ENCODE measurements at places on chromosomes 3 and 15. TPM values are rescaled to one million over a fixed set of nuclear protein-coding genes. Genes with fewer than 3 reads are reported as not detected.

OXTR gene
- total RNA-seq = 1.8 TPM

DNA sequence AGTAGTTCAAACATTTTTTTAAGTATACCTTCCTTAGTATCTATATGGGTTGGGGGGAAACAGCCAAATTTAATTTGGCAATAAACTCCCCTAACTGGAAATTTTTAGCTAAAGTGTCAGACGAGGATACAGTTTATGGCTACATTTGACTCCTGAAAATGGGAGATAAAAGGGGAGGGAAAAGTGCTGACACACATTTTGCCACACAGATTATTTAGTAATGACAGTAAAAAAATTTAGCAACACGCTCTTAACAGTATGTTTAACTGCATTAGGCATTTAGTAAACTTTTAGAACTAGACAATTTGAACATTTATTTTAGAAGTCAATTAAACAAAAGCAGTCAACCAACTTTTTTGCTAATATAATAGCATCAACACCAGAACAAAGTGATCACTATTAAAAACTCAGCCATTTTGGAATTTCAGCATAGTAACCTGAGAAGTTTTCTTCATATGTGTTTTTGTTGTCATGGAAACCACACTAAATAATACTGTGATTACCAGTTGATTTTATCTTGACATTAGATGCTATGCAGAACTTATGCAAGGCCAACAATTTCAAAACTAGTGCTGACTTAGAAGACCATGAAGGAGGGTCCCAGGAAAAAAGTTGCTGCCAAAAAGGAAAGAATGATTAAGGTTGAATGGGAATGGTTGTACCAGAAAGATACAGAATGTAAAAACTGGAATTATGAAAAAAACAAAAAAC, 47.0 kb upstream of the TFG start:
- DNase-seq = no peak

MYO5C gene
- 102 TPM for total RNA-seq

- DNase-seq = peak; percentile 65
Observed at GRCh38 chr15:86743283-86743903, 663.7 kb downstream of the AGBL1 start.

GRCh38 chr3:164879201-164879600, 199.1 kb downstream of the SI start:
- DNase-seq = no peak

- DNase-seq = no peak
Observed at GRCh38 chr3:170437176-170437575, 18.5 kb downstream of the CLDN11 start.

DNA sequence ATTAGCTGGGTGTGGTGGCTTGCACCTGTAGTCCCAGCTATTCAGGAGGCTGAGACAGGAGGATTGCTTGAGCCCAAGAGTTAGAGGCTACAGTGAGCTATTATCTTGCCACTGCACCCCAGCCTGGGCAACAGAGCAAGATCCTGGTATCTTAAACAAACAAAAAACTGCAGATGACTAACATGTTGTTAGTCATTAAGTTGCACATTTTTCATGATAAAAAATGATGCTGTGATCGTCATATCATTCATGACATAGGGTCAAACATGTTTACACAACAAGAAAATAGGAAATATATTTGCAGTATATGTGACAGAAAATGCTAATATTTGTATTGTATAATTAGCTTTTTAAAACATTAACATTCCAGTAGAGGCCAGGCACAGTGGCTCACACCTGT, 20.2 kb upstream of the DAPK2 start:
- DNase-seq = no peak

DNA sequence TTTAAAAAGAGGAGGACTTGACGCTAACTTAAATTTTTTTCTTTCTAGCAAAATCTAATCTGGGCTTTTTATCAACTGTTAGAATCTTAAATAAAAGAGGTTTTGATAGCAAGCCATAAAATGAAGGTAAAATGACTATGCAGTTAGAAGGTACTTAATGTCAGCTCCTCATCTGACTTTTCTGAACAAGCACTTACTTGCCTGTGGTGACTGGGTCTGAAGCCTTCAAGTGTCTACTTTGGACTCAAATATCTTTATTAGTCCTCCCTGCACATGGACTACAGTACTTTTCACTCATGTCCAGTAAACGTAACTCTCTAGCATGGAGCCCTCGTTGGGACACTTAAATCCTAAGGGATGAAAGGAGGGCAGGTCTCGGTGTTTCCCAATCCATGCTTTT, 135.9 kb downstream of the P2RY1 start:
- no peak for DNase-seq

- no peak for DNase-seq
Observed at GRCh38 chr3:83953417-83954089, 1005.2 kb upstream of the CADM2 start.

AADACL2 gene
- total RNA-seq = not detected

PPP1R2 gene
- 37.4 TPM for total RNA-seq

- no peak for DNase-seq
Observed at GRCh38 chr3:71317749-71318457, 265.6 kb downstream of the FOXP1 start.

- peak; percentile 83 for DNase-seq
Observed at GRCh38 chr3:183309276-183309675, 56.2 kb downstream of the B3GNT5 start.

ATP10A gene
- 1.0 TPM for total RNA-seq

DNA sequence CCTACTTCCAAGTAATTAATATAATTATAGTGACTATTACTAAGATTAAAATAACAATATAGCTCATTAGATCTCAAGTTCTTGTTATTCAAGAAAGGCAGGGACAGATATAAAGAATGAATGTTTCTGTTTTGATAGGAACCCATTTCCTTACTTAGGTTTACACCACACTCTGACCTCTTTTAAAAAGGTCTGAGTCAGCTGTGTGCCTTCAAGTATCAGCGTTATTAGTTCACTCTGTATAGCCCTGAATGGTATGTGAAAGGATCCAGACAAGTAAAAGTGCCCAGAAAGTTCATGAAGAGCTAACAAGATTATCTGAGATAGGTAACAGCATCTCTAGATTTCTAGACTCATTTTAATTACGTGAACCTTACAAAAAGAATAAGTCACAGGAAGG, 28.9 kb downstream of the PDCD10 start:
- DNase-seq = no peak

DNA sequence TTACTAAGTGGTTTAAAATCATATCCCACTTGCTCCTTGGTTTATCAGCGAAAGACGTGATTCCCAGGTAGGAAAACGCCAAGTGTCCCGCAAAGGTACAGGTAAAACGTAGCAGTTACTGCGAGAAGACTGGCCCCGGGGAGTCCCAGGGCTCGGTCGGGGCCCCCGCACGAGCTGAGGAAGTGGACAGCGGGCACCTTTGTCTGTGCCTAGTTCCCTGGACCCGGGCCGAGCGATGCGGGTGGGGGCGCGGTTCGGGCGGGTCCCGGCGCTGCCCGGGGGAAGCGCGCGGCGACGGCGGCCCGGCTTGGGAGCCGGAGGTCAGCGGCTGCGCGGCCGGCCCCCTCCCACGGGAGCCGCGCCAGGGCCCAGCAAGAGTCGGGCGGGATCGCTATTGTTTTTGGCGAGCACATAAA, 864 bp upstream of the NEO1 start:
- DNase-seq = peak; percentile 74

- DNase-seq = no peak
Observed at GRCh38 chr15:62469874-62470688, 305.0 kb upstream of the C2CD4B start.

AGBL1 gene
- 0.24 TPM for total RNA-seq

C15orf62 gene
- total RNA-seq = 0.74 TPM

GRCh38 chr15:63349156-63349555, 32.5 kb downstream of the CA12 start:
- DNase-seq = no peak

DNA sequence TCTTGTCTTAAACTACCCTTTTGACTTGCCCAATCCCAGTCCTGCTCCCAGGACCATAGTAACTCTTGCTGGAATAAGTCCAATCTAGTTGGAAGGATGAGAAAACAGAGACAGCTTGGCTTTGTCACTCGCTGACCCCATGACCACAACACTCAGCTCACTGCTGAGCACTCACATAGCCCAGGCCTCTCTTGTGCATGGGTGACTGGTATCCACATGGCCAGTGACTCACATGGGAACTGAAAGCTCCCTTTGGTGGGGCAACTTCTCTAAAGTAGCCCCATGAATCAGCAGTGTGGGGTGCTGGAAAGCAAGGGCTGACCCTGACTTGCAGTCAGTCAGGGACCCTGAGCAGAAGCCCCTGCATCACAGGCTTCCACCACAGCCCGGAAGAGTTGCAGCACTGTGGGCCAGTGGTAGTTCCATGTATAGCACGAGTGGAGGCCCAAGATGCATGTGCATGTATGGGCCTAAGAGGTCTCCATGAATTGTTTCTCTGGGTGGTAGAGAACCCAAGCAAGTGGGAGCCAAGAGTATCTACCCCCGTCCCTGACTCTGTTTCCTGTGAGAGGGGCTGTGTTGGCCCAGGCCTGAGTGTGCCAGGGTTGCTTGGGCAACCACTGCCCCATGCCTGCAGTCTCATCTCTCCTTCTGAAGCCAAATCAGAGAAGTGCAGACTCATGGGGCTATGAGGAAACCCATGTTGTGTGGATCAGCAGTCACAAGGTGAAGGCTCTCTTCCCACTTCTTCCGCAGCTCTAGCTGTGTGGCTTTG, 62.1 kb upstream of the XCR1 start:
- peak; percentile 38 for DNase-seq

DNA sequence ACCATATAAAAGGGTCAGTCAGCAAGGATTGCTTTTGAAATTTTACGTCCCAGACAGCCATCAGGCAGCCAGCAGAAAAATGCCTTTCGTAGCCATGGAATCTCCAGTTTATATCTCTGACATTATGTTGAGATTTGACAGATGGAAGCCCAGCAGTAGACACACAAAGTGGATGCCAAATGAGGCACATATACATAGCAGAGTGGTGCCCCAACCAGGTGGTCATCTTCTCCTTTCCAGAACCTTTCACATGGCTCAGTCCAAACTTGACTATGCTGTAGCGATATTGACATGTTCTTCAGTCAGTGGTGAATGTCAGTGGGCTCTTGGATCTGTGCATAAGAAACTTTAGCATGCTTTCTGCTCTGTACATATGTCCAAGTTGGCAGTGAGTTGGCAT, 123.3 kb upstream of the GBE1 start:
- no peak for DNase-seq

DNA sequence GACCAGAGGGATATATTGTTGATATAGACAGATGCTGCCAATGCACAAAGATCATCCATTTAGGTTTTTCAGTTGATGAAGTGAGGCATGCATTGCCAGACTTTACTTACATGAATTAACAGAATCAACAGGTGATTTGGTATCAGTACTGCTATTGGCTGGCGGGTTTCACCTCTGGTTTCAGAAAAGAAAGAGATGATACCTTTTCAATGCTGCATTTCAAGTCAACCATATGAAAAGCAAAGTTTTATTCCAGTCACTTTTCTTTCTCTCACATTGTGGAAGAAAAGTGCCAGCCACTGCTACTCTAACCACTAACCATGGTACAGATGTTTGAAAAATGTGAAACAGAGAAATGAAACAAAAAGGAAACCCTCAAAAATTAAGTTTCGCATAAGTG, 289.1 kb downstream of the TIGIT start:
- DNase-seq = no peak

DNA sequence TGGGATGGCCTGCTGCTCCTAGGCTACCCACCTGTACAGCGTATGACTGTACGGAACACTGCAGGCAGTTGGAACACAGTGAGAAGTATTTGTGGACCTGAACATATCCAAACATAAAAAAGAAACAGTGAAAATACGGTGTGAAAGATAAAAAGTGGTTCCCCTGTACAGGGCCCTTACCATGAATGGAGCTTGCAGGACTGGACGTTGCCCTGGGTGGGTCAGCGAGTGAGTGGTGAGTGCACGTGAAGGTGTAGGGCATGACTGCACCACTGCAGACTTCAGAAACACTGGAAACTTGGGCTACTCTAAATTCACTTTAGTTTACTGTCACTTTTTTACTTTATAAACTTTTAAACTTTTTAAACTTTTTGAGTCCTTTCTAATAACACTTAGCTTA, 71.2 kb upstream of the SLC6A6 start:
- peak; percentile 79 for DNase-seq

GRCh38 chr15:82262422-82263026, at the start of the genes EFL1 and SAXO2:
EFL1 (minus strand) TSS chr15:82262734; CDS start chr15:82261778, 956 bp downstream.
SAXO2 (plus strand) TSS chr15:82262818; CDS start chr15:82262880, 62 bp downstream.
- DNase-seq = peak; percentile 97

DNA sequence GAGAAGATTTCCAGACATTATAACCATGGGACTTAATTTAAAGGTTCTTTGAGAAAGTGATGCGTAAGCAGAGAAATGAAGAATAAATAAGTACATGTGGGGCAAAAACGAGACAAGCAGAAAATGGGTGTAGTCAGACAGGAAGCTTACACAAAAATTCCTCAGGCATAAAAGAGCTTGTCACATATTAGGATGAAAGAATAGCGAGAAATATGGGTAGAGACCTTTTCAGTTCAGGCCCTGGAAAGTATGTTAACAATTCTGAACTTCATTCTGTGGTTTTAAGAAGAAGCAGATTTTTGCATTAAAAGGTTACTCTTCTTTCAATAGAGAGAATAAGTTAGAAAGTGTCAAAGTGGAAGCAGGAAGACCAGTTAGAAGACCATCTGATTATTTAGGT, 352.4 kb downstream of the ROBO1 start:
- no peak for DNase-seq

GOLGA8T gene
- total RNA-seq = 0.16 TPM

CLDN16 gene
- not detected for total RNA-seq

Data from colonic mucosa (tissue), 4 donors.